ENCODE measurements at places on chromosomes 3 and 15. TPM values are rescaled to one million over a fixed set of nuclear protein-coding genes. Genes with fewer than 3 reads are reported as not detected.
A peak's percentile ranks its signal among the peaks of the same experiment; 100 is the strongest.

GRCh38 chr15:29681946-29682345 lies 140.3 kb downstream of the TJP1 start:
- no peak for DNase-seq

DNA sequence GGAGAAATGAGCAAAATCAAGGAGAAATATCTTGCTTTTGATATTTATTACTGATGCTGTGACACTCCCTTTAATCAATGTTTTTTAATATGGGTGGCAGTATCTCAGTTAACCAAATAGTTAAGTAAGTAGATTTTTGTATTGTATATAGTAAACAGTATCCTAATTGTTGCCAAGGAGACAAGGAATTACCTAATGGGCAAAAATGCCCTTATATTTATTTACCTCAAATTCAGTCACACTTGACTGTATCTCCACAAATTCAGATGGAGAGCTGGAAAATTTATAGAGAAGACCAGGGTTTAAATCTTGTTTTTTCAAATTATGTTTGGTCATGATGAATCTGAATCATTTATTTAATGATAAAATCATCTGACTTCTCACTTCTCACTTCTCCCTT lies 3.6 kb upstream of the CHD2 start:
- no peak for DNase-seq

GRCh38 chr3:51773529-51774056 lies 5.4 kb downstream of the IQCF6 start:
- peak; percentile 8 for DNase-seq

GRCh38 chr3:109382588-109382987 lies 45.2 kb upstream of the DPPA4 start:
- DNase-seq: no peak

DNA sequence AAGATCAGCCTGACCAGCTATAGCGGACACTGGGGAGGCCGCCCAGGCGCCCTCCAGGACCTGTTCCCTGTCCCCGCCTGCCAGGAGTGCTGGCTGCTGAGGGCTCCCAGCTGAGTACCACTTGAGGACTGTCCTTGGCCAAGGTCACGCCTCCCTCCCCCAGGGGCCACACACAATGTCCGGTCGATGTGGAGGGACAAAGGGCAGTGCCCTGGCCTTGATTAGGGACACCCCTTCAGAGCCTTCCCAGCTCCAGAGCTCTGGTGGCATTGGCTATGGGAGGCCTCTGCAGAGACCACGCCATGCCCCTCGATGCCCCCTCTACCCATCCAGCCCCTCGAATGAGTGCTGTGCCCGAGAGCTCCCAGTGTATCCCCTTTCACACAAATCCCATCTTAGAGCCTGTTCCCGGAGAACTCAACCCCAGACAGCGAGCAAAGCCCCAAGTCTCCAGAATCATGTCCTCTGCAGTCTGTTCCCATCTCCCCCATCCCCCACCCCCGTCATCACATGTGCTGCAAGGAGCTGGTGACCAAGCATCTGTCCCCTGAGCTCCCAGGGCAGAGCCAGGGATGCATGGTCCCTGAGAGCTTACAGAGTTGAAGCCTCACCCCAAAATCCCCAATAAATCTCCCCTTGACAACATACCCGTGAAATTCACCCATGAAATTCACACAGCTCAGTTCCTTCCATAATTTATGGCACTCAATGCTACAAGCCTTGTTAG lies 158.9 kb downstream of the NUP210 start:
- DNase-seq: no peak

- peak; percentile 94 for DNase-seq
Observed at GRCh38 chr3:54862526-54862925, 65.3 kb downstream of the LRTM1 start.

- DNase-seq: no peak
Observed at GRCh38 chr3:27078246-27078913, 290.8 kb downstream of the NEK10 start.

The TGM5 gene
- not detected for total RNA-seq

The PPP4R2 gene
- total RNA-seq: 74.0 TPM

- no peak for DNase-seq
Observed at GRCh38 chr15:69897471-69898237, 200.1 kb downstream of the TLE3 start.

GRCh38 chr3:174891524-174892203 lies 32.5 kb downstream of the NAALADL2 start:
- DNase-seq: no peak

- DNase-seq: no peak
Observed at GRCh38 chr3:21847005-21847404, 96.0 kb upstream of the ZNF385D start.

- DNase-seq: no peak
Observed at GRCh38 chr3:122132949-122133540, 50.4 kb upstream of the CASR start.

The DISP2 gene
- 0.59 TPM for total RNA-seq

GRCh38 chr15:64856429-64857145 lies 14.9 kb downstream of the PLEKHO2 start:
- peak; percentile 91 for DNase-seq

DNA sequence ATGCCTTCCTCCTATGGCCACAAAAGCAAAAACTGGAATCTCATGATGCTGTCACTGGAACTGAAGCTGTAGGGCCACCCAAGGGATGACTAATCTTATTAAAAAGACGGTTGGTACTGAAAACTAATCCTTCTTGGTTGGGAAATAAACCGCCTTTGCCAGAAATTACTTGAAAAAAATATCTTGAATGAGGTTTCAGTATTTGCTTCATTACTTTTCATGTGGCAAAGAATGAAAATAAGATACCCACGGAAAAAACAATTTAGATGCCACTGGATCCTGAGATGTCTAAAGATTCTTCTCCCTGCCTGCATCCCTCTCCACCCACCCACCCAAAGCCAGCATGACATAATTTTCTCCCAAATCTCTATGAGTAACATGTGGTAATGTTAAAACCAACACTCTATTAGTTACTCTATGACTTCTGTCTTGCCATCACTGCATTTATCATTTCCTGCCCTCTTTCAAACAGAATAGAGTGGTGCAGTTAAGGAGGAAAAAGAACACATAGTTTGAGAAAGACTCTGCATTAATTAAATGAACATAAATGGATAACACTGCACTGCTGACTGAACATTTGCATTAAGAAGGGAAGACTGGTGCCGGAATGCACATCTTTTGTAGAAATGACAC lies 111.8 kb upstream of the DPH6 start:
- DNase-seq: peak; percentile 51

DNA sequence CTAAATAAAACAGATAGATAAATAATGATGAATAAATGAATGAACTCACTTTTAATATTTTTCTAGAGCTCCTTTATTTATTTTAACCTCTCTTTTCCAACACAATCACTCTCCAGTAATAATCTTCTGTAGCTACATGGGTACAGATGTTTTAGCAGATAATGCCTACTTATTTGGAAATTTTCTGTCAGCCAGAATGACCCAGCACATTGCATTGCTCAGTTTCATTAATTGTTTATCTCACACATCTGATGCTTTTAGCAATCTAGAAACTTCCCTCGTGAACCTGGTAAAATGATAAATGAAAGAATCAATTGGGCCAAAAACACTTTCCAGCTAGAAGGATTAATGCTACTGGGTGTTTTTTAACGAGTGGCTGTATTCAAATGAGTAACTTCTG lies 14.9 kb upstream of the MYH15 start:
- no peak for DNase-seq

DNA sequence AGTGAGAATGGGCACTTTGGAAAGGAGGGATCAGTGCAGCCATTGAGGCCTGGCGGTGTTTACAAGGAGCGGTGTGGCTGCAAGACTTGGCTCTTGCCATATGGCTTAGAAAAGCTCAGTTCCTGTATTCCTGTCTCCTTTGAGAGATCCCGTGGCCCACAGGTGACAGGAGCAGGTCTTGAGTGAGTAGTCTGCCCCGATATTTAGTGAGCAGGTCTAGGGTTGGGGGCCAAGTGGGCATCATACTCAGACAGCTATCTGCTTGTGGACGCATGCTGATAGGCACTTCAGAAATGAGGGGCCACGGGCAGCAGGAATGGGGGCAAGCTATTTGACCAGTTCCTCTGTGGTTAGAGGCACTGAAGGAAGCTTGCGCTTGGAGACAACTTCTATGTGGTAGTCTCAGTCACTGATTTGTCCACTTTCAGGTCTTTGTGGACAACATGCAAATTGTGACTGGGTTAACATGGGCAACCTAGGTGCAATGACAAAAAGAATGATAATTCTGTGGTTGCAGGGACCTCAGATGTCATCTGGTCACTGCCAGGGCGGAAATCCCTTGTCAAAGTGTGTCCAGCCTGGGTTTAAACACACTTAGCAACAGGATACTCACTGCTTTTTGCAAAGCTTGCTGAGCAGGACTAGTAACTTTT lies 1.1 kb downstream of the TMED3 start:
- DNase-seq: peak; percentile 9

The NDN gene
- 24.0 TPM for total RNA-seq

The MST1 gene
- total RNA-seq: 3.4 TPM

DNA sequence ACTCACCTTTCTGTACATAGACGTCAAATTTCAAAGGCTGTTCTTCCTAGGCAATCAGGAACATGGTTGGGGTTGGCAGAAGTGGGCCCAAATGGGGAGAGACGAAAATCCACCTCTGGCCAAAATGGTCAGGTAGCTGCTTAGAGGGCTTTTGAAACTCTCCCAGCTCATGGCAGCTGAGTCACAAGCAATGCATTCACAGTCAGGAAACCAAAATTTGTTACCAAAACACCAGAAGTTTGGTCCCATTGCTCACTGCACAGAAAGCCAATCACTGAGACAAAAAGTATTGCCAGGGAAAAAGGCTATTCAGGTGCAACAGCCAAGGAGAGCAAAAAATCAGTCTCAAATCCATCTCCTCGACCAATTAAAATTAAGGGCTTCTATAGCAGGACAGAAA lies 539.6 kb upstream of the CCDC54 start:
- DNase-seq: no peak

The MEIS2 gene
- 21.5 TPM for total RNA-seq

Data from RPMI7951 (cell line).